ENCODE measurements at places on chromosomes 6 and 20.

- no peak for DNase-seq
These were observed 16.5 kb downstream of the REPS1 start for GRCh38 chr6:138971601-138972000.

DNA sequence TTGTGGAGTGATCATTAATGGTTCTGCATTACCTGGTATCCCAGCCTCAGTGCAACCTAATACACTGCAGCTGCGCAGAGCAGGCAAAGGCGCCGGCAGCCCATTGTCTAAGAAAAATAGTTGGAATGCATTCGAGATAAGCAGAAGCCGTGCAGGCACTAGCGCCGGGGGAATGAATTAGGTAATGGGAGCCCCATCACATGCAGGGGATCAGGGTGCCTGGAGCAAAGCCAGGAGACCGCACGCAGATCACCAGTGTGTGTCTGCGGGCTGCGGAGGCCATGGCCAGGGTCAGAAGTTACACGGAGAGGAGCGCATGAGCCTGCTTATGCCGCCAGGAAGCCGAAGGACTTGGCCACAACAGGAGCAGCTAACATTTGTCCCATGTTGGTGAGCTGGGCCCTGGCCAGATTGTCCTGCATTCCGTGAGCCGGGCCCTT, 156.8 kb downstream of the DLL1 start:
- DNase-seq, result no peak

GRCh38 chr6:12916006-12916405, 199.4 kb downstream of the PHACTR1 start:
- no peak for DNase-seq

DNA sequence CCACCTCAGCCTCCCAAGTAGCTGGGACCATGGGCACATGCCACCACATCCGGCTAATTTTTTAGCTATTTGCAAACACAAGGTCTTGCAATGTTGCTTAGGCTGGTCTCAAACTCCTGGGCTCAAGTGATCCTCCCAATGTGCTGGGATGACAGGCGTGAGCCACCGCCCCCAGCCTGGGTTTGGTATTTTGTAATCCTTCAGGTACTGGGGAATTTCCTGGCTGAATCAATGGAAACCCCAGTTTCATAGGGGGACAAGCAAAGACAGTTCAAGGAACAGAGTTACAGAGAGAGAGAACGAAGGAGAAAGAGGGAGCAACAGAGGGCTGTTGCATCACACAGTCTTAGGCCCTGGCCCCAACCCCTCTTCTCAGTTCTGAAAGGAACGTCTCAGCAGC, 35.7 kb downstream of the RAB44 start:
- no peak for DNase-seq

DNA sequence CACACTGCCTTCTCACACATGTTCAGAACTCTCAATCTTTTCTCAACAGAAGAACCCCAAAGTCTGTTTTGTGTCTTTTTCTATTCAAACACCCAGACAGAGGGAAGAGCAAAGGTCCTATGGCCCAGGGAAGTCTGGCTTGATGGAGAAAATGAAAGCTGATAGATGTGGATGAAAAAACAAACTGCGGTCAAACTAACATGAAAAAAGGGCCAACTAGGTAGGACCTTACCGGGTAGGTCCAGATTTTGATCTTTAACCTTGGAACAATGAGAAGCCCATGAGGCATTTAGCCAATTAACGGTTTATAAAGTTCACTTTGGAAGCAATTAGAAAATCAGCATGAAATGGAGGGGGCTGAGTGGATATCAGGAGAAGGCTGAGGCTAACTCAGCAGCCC, 507.7 kb upstream of the SLC35B3 start:
- no peak for DNase-seq

- DNase-seq, result no peak
These were observed 187.9 kb upstream of the ECI2 start for GRCh38 chr6:4323322-4323721.

- no peak for DNase-seq
These were observed 5.5 kb downstream of the E2F1 start for GRCh38 chr20:33680686-33681085.
